ENCODE measurements at places on chromosomes 1 and 21. TPM values are rescaled to one million over a fixed set of nuclear protein-coding genes. Genes with fewer than 3 reads are reported as not detected.

The GPR25 gene
- total RNA-seq, result 3.1 TPM

GRCh38 chr1:95730986-95731385 lies 497.0 kb downstream of the RWDD3 start:
- no peak for DNase-seq
- no peaks in the 10 kb centered on the region for H3K4me1 ChIP-seq
- H3K36me3 ChIP-seq, result no peaks in the 10 kb centered on the region
- H3K27ac ChIP-seq, result no peak overlapping the region

The UTS2 gene
- total RNA-seq, result 5.5 TPM

- H3K27me3 ChIP-seq, result no peaks in the 10 kb centered on the region
- no peak overlapping the region for H3K4me3 ChIP-seq
- no peak for DNase-seq
- H3K4me1 ChIP-seq, result no peaks in the 10 kb centered on the region
- H3K27ac ChIP-seq, result no peak overlapping the region
These were observed 431.4 kb downstream of the NEGR1 start for GRCh38 chr1:71850936-71851335.

- no peaks in the 10 kb centered on the region for H3K27me3 ChIP-seq
- H3K4me1 ChIP-seq, result no peaks in the 10 kb centered on the region
- H3K4me3 ChIP-seq, result no peak overlapping the region
- no peak overlapping the region for H3K27ac ChIP-seq
These were observed 103.8 kb downstream of the POFUT2 start for GRCh38 chr21:45183852-45184251.
